Mesothelial cell of epicardium (in vitro differentiated cells): ENCODE measurements at places on chromosomes 1 and 21. TPM values are rescaled to one million over a fixed set of nuclear protein-coding genes. Genes with fewer than 3 reads are reported as not detected.

- DNase-seq = no peak
Measured at GRCh38 chr1:199551967-199552565, 475.4 kb upstream of the NR5A2 start.

DNA sequence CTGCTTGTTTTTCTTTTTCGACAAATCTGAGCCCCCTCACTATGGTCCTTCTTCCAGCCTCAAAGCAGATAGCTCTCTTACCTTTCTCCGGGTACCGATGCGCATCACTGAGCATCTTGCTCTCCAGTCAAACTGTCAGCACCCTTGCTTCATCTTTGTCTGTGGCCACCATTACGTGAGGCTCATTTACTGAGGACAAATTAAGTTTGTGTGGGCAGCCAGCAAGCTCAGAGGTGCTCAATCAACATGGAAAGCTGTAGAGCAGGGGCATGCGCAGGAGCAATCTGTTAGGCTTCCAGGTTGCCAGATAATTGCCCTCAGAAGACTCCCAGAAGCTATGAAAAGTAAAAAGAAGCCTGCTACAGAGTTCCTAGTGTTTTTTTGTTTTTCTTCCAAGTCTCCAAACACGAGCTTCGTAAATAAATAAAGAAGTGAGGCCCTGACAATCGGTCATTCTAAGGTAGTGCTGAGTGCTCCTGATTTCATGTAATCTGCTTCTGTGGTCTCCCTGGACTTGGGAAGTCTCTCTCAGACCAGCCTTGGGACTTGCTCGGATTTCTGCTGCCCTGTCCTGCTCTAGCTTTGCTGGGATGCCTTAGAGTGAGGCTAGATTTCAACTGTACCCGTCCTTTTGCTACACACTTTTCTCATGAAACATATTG is 1.8 kb downstream of the C1orf53 start:
- no peak for DNase-seq

DNA sequence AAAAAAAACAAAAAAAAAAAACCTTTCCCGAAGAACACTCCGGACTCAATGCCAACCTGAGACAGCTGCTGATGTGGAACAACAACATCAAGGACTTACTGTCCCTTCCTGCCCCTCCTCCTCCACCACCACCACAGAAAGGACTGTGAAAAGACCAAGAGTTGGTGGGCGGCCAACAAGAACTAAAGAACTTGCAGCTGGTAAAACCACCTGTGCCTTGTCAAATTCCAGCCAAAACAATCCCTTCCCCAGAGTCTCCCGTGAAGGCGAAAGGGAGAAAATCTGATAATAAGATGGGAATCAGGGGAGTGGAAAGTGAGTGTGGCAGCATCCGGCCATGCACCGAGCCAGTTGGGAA is 88.9 kb downstream of the PROX1 start:
- DNase-seq = no peak

- DNase-seq = no peak
Measured at GRCh38 chr1:99644279-99645004, 1.5 kb upstream of the PALMD start.

DNA sequence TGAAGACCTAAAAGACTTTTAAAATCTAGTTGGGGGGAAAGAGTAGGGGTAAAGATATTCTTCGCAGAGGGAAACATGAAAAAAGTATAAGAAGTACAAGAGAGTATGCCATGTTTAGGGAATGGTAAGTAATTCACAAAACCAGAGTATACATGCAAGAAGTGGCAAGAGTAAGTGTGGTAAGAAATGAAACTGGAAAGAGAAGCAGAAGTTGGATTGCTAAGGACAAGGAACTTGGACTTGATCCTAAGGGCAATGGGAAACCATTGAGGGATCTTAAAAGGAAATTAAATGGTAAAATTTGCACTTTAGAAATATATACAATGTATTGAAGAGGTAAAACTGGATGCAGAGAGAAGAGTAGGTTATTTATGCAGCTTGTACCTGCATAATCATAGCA is 9.2 kb upstream of the ZNF644 start:
- no peak for DNase-seq

GRCh38 chr1:200483491-200484143 is 73.8 kb upstream of the ZNF281 start:
- no peak for DNase-seq

AMY2A gene
- total RNA-seq = not detected in 3 replicates

CDK18 gene
- total RNA-seq = 28.7 to 33.2 TPM (median 31.1 TPM) in 3 replicates

TCHHL1 gene
- total RNA-seq = not detected in 3 replicates

SLAMF8 gene
- total RNA-seq = not detected in 3 replicates
